NCI-H1694 (cell line): ENCODE measurements at places on chromosomes 2 and 18.
A peak's percentile ranks its signal among the peaks of the same experiment; 100 is the strongest.

DNA sequence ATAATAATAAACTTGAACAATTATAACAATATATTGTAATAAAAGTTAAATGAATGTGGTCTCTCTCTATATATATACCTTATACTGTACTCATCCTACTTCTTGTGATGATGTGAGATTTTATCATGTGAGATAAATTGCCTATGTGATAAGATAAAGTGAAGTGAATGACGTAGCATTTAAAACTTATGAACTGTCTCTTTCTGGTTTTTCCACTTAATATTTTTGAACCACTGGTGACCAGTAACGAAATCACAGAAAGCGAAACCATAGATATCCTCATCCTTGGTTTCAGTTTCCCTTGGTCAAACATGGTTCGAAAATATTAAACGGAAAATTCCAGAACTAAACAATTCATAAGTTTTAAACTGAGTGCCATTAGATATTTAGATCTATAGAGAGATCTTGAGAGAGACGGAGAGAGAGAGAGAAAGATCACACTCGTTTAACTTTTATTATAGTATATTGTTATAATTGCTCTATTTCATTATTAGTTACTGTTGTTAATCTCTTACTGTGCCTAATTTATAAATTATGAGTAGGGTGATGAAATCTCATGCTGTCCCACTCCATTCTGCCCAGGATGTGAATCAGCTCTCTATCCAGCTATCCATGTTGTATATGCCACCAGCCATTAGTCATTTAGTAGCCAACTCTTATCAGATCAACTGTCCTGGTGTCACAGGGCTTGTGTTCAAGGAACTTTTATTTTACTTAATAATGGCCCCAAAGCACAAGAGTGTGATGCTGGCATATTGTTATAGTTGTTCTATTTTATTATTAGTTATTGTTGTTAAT is 156.8 kb downstream of the THADA start:
- DNase-seq = no peak

DNA sequence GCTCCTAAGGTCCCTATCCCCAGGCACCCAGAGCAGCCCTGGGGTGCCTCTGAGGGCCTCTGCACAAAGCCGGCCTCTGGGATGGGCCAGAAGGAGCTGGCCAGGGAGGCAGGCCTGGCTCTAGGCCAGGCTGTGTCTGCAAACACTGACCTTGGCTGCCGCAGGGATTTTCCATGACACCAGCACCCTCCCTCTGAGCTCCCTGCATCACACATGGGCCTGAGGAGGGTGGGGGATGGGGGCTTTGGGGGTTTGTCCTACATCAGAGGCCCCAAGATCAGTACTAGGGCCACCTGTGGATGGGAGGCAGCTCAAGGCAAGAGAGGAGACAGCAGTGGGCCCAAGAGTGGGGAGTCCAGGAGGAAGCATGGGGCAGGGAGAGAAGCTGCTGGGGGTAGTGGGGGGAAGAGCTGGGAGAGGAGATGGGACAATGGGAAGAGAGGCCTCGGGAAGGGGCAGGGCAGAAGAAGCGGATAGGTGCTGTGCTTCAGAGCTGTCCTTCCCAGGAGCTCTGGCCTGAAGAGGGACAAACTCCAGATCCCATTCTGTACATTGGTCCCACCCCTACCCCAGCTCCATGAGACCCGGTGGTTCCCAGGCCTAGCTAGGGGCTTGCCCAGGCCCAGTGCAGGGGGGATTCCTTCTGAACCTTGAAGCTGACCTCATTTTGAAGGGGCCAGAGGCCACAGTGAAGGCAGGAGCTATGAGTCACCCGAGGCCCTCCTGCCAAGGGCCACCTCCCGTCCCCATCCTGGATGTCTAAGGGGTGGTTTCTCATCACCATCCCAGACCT is 28.0 kb downstream of the KCNK3 start:
- no peak for DNase-seq

DNA sequence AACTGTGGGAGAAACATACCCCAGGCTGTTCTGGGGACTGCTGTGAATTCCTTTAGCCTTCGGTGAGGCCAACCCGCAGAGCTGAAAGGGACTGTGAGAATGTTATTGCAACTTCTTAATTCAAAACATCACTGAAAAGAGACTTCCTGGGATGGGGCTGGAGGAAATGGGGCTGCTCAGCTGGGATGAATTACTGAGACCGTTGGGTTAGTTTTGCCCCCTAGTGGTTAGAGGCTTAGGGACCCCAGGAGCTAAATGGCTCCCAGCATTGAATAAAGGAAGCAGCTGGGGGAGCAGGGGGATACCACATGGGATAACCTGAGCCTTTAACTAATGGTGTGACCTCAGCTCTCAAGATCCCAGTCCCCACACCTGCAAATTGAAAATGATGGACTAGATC is 941.1 kb upstream of the FANCL start:
- peak; percentile 43 for DNase-seq

DNA sequence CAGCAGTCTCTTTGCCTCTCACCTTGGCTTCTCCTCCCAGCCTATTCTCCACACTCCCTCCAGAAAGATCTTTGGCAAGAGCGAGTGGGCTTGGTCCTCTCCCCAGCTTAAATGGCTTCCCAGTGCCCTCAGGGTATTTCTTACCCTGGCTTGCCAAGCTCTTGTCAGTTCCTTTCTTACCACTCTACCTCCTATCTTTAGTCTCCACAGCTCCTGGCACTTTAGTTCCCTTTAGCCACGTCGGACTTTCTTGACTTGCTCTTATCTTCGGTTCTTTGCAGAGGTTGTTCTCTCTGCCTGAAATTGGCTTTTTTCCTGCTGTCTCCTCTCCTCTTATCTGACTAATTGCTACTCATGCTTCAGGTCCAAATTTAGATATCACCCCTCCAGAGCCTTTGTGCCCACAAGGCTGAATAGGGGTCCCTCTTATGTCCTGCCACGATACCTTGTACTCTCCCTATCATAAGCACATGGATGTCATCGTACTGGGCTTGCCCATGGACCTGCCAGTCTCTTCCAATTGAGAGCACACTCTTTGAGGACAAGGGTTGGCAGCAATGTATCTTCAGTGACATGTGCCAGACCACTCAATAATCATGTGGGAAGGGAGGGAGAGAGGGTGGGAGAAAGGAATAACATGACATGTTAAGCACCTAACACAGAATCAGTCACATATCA is 131.7 kb upstream of the CTAGE1 start:
- DNase-seq = no peak
